Activated CD8-positive, alpha-beta memory T cell treated with anti-CD3 and anti-CD28 coated beads for 36 hours (primary cell): ENCODE measurements at places on chromosomes 5 and 9. TPM values are rescaled to one million over a fixed set of nuclear protein-coding genes. Genes with fewer than 3 reads are reported as not detected.

Gene EMB
- total RNA-seq: 100 TPM

Gene AGGF1
- total RNA-seq: 34.4 TPM

Gene FRRS1L
- total RNA-seq: not detected

Gene C9orf40
- total RNA-seq: 19.8 TPM

Gene PTAR1
- total RNA-seq: 28.3 TPM

Gene LCN9
- not detected for total RNA-seq

Gene CARD9
- total RNA-seq: 1.8 TPM

Gene DOK3
- 9.8 TPM for total RNA-seq

Gene PCDHGB4
- total RNA-seq: 0.06 TPM

Gene RIGI
- 4.2 TPM for total RNA-seq

Gene C1QTNF2
- not detected for total RNA-seq

Gene SLC28A3
- total RNA-seq: 0.40 TPM

Gene PAXX
- total RNA-seq: 74.6 TPM

Gene ADAMTS12
- not detected for total RNA-seq

Gene TCF7
- 25.6 TPM for total RNA-seq

Gene TRIM36
- 0.15 TPM for total RNA-seq

Gene RNF183
- total RNA-seq: not detected

Gene SPINK7
- not detected for total RNA-seq

Gene DNM1
- total RNA-seq: 0.65 TPM

Gene ELAVL2
- not detected for total RNA-seq

Gene PHF24
- not detected for total RNA-seq

Gene ANKRD31
- total RNA-seq: 0.50 TPM

Gene GPR21
- total RNA-seq: not detected

Gene SPINK13
- total RNA-seq: not detected

Gene ZBTB5
- total RNA-seq: 6.6 TPM

Gene IFNB1
- total RNA-seq: 0.36 TPM

Gene WNK2
- total RNA-seq: 0.55 TPM

Gene BAAT
- not detected for total RNA-seq

Gene RAB3C
- not detected for total RNA-seq

Gene FUBP3
- total RNA-seq: 54.1 TPM

Gene HDAC3
- total RNA-seq: 92.9 TPM

Gene PCDHGA8
- not detected for total RNA-seq

Gene CHSY3
- total RNA-seq: 0.06 TPM

Gene ANKRD33B
- 22.9 TPM for total RNA-seq

Gene TERT
- 2.9 TPM for total RNA-seq

Gene PHYHD1
- total RNA-seq: not detected

Gene HNRNPA0
- 42.7 TPM for total RNA-seq

Gene SOHLH1
- total RNA-seq: not detected

Gene GFI1B
- total RNA-seq: not detected

Gene ENTREP1
- total RNA-seq: not detected

Gene OR1Q1
- total RNA-seq: not detected

Gene IPO11
- 78.7 TPM for total RNA-seq

Gene FBXO10
- total RNA-seq: 2.8 TPM

Gene IL11RA
- 9.3 TPM for total RNA-seq

Gene COL15A1
- 0.04 TPM for total RNA-seq

Gene OTP
- not detected for total RNA-seq

Gene PGM5
- total RNA-seq: not detected
